ENCODE measurements at places on chromosomes 6 and 20. TPM values are rescaled to one million over a fixed set of nuclear protein-coding genes. Genes with fewer than 3 reads are reported as not detected.
A peak's percentile ranks its signal among the peaks of the same experiment; 100 is the strongest.

GRCh38 chr6:163417595-163417994, 3.1 kb downstream of the QKI start:
- DNase-seq: no peak

DNA sequence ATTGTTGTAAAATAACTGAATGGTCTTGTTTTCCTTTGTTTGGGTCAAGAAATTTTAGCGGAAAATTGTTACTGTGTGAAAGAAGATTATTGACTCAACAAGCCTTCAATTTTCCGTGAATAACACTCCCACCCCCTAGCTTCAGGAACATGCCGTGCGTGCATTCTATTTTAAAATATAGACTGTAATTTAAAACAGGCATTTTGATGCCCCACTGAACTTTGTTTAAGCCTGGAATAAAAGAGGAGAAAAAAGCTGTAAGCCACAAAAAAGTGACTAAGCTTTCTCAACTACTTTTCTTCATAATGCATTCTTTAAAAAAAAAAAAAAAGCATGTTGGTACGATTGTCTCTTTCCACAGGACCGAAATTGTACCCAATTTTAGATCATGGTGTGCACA, 166.0 kb downstream of the ARID1B start:
- DNase-seq: no peak

DNA sequence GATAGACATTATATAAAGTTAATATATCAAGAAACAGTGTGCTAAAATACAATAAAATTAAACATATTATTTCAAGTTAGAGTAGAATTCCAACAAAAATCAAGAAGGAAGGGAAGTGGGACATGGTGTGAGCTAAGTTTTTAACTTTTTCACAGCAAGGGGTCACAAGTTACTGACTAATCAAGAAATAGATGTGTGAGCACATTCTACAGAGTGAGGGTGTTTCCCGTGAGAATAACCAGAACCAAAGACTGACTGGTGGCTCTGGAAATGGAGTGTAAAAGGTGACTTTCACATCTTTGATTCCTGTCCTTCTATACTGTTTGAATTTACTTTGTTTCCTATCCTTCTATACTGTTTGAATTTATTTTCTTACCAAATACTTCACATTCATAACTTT, 206.6 kb downstream of the TASP1 start:
- DNase-seq: no peak

DNA sequence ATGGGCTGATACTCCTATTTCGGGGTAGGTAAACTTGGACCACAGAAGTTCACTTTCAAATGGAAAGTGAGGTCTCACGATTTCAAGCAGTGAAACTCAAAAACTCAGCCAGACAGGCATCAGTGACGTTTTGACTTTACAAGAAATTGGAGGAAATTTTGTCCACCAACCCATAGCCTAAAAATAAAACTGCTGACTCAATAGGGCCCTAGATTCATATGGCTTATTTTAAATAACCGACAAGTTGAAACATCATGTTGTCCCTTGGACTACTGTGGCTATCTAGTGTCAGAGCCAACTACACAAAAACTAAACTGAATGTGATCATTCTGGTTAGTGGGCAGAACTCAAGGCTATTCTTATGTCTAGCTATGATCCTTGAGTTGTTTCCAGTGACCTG, 486.3 kb downstream of the GRIK2 start:
- DNase-seq: no peak

The TCF21 gene
- total RNA-seq: 0.80 TPM

The CSTF1 gene
- 25.3 TPM for total RNA-seq

GRCh38 chr20:50394569-50394968, 115.6 kb upstream of the PTPN1 start:
- no peak for DNase-seq

DNA sequence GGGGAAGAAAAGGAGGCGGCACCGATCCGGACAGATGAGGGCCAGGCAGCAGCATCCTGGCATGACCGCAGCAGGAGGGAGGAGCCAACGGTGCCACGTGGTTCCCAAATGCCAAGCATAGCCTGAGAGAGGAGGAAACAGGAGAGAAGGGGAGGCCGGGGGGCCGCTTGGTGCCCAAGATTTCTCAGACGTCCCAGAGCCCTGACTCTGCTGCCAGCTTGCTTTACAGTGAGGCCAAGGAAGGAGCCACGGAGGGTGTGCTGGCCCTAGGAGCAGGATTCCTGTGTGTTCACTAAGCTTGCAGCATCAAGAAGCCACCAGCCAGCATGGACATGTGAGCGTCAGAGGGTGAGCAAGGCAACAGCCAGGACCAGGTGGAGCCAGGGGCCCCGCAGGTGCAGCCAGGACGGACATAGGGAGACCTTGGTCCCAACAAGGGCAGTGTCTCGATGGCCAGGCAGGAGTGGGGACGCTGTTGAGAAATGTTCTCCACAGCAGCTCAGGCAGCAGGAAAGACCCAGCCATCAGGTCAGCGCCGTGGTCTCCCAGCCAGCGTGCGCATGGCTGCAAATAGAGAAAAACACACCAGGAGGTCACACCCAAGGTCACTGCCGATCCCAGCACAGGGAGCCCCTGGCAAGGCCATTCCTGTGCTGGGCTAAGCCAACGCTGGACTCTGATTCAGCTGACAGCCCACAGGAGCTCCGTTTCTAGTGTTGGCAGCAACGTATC, 143.7 kb downstream of the DLL1 start:
- DNase-seq: peak; percentile 53

DNA sequence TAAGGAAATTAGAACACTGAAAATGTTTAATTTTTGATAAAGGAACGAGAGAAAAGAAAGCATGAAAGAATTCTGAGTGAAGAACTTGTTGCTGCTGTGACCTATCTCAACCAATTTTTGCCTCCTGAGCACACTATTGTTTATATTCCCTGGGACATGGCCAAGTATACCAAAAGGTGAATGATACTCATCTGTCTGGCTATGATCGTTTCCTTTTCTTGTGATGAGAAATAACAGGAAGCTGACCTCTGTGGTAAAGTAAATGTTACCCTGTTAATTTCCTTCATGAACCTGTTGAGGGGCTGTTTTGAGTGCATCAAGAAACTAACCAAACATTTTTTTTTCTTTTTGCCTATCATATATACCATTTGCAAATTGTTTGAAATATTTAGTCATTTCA, 69.1 kb downstream of the FIG4 start:
- DNase-seq: no peak

DNA sequence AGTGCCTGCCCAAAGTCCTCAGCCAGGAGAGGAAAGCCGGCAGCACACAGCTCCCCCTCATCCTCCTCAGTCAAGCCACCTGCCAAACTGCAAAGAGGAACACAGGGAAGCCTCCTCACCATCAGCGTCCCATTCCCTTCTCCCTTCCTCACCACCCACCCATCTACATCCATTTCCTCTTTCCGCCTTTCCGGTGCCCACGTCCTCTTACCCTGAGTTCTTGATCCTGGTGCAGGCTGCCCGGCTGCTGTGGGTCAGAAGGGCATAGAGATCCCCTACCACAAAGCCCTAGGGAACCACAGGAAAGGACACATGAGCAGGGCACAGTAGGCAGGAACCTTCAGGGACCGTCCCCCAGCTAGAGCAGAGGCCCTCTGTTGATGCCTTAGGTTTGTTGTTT, 6.0 kb downstream of the GNMT start:
- DNase-seq: no peak

DNA sequence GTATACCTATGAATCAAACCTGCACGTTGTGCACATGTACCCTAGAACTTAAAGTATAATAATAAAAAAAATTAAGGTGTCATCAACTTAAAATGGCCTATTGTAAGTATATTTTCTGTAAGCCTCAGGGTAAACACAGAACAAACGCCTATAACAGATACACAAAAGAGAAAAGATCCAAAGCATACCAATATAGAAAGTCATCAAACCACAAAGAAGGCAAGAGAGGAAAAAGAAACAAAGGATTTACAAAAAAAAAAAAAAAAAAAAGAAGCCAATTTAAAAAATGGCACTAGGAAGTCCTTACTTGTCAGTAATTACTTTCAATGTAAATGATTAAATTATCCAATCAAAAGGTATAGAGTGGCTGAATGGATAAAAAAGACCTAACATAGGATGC, 24.6 kb upstream of the ASF1A start:
- DNase-seq: no peak

GRCh38 chr6:28553384-28553985, 27.8 kb downstream of the GPX5 start:
- no peak for DNase-seq

- peak; percentile 51 for DNase-seq
These were observed 1.3 kb downstream of the ZGPAT start for GRCh38 chr20:63709149-63709527.

- no peak for DNase-seq
These were observed 13.0 kb downstream of the PI3 start for GRCh38 chr20:45187693-45188092.

- no peak for DNase-seq
These were observed 22.5 kb downstream of the ADGRB3 start for GRCh38 chr6:68657374-68658139.

DNA sequence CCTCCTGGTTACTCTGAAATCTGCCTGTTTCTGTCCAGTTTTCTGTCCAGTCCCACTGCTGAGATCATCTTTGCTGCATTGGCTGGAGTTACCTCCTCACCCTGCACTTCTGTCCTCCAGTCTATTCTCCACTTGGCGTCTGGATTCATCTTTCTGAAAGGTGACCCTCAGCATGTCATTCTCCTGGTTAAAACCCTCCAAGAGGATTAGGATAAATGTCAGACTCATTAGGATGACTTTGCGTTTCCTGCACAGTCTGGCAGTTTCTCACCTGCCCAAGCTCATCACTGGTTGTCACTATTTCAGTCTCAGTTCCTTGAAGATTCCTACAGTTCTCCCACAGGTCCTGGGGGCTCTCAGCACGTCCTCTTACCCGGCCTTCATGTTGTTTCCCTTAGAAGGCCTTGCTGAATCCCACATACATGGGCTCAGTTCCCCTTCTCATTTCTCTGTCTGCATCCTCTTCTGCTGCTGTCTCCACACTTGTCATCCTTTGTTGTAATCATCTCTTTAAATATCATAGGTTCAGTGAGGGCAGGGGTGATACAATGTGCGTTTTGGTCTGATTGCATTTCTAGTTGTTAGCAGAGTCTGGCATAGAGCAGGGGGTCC, 374.8 kb downstream of the QKI start:
- DNase-seq: no peak

DNA sequence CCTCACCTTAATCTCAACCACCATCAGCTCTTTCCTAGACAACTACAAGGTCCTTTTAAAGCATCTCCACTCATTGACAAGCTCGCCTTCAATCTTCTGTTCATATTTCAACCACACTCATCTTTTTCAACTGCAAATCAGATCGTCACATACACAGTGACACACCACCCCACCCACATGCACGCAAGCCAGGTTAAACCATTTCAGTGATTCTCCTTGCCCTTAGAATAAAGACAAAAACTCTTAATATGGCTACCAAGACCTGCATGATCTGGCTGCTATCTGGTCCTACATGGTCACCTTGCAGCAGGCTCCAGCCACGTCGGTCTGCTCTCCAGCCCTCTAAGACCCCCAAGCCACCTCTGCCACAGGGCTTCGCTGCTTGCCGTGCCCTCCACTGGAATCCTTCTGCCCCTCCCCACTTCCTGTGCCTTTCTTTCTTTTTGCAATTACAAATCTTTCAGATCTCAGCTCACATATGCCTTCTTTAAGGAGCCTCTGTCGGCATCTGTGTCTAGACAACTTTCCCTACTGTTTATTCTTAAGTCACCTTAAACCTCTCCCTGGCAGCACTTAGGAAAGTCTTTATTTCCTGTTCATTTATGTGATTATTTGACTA, 507.3 kb upstream of the ARID1B start:
- DNase-seq: no peak

DNA sequence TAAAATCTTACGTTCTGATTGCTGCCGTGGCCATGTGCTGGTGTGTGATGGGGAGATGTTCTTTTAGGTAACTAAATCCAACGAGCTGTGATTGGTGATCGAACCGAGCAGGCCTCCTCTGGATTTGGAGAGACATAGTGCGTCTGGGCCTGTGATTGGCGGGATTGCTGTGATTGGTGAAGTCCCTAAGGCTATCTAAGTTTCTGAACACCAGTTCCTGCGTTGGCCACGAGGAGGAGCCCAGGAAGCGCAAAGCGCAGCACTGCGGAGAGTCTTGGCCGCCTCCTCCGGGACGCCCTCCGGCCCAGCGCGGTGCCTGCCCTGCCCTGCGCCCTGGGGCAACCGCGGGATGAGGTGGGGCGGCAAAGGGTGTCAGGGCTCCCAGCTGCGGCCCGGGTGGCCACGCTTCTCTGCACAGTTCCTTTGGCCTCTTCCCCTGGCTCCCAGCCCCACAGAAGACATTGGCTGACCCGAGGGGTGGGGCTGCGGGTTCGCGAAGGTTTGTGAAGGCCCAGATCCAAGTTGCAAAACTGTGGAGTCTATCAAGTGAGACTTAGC, 33.0 kb downstream of the HNF4A start:
- DNase-seq: peak; percentile 87

The STX7 gene
- total RNA-seq: 98.4 TPM

- peak; percentile 36 for DNase-seq
These were observed 8.9 kb downstream of the RING1 start for GRCh38 chr6:33217246-33217645.

DNA sequence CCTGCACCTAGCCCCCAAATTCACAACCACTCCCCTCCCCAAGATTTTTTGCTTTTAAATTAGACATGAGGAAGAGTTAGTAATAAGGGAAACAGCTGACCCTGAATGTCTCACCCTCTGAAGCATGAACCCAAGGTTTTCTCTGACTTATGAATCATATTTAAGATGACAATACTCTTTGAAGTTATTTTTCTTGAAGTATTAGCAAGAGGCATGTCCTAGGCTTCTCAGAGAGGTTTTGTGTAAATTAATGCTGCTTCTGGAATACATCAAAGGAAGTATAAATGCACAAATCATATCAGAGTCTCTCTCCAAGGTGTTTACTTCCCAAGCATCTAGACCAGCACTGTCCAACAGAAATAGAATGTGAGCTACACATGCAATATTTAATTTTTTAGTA, 408.1 kb upstream of the MARCKS start:
- DNase-seq: no peak

- DNase-seq: no peak
These were observed 719.5 kb upstream of the GJE1 start for GRCh38 chr6:141413196-141413595.

The ADGB gene
- 0.31 TPM for total RNA-seq

The CRISP1 gene
- not detected for total RNA-seq

DNA sequence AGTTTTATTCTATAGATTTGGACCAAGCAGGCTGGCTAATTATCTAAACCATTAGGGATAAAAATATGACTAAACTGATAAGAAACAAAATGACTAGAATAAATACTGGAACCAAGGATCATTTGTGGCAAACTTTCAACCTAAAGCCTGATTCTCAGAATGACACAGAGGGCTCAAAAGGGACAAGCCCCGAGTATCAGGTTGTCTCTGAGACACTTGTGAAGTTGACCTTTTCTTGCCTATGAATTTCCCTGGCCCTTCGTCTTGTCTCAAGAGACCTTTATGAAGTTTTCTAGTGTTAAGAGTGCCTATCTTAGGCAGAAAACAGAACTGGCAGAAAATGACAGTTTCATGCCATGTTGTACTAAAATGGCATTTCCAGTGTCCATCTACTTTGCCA, 68.3 kb downstream of the IMPG1 start:
- no peak for DNase-seq

- no peak for DNase-seq
These were observed 296.8 kb upstream of the RSPO3 start for GRCh38 chr6:126821706-126822105.

The GATA5 gene
- 0.22 TPM for total RNA-seq

The BPI gene
- total RNA-seq: 2.3 TPM

All from sciatic nerve (tissue), 2 donors.